ENCODE measurements at places on chromosomes 1 and 21.

GRCh38 chr1:86194491-86195034, 38.0 kb upstream of the COL24A1 start:
- DNase-seq: no peak

- DNase-seq: no peak
Measured at GRCh38 chr1:76891931-76892622, 24.8 kb downstream of the ST6GALNAC5 start.

DNA sequence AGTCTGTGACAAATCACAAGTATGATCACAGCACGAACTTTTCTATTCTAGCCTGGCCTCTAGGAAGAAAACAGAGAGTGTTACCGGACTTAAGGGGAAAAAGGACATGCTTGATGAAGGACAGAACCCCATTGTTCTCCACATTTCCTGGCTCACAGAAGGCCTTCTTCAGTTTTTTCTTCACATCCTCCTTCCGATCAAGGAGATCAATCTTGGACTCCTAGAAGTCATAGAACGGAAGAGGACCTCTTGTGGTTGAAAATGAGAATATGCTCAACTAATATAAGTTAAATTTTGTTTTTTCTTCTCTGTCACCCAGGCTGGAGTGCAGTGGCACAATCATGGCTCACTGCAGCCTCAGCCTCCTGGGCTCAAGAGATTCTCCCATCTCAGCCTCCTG, 30.3 kb downstream of the YARS1 start:
- DNase-seq: no peak

DNA sequence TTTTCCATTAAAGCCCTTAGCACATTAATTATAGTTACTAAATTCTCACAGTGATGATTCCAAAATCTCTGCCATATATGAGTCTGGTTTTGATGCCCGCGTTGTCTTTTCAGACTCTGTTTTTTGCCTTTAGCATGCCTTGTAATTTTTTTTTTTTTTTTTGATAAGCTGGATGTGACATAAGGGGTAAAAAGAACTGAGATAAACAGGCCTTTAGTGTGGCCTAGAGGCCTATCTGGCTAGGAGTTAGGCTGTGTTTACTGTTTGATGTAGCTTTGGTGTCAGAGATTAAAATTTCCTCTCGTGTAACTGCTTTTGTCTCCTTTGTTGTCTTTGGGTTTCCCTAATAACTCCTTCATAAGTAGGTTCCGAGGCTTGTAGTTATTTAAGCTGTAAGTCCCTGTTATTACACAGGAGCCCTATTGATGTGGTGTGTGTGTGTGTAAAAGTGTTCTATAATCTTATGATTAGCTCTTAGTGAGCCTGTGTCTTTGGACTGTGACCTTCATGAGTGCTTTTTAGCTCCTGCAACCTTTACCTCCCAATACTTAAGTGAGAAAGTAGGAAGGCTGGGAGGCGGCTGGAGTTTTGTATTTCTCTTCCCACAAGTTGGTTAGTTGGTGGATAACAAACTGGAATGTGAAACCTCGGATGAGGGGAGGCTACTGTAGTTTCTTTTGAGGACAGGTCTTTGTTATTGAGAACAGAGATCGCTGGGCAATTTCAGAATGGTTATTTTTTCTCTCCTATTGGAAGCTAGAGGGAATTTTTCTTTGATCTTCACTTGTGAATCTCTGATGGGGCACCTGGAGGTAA, 19.3 kb downstream of the HS2ST1 start:
- DNase-seq: peak; percentile 31

- DNase-seq: no peak
Measured at GRCh38 chr1:60916906-60917305, 165.5 kb upstream of the NFIA start.

GRCh38 chr1:30081379-30082102, 641.8 kb downstream of the MATN1 start:
- no peak for DNase-seq

DNA sequence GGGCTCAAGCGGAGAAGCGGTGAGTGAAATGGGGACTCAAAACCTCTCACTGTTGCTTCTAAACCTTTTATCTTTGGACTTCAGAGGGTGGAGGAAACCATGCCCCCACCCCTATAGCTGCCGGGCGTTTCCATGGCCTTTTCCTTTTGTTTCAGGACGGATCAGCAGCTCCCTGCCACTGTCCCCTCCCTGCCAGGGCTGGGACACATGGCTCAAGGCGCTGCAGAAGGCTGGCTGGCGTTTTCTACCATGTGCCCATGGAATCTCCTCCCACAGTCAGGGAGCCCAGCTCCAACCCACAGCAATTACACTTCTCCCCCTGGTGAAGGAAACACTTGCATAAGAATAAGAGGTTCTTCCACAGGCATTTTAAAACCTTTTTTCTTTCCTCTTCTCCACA, 812.7 kb downstream of the PLA2G4A start:
- DNase-seq: no peak

DNA sequence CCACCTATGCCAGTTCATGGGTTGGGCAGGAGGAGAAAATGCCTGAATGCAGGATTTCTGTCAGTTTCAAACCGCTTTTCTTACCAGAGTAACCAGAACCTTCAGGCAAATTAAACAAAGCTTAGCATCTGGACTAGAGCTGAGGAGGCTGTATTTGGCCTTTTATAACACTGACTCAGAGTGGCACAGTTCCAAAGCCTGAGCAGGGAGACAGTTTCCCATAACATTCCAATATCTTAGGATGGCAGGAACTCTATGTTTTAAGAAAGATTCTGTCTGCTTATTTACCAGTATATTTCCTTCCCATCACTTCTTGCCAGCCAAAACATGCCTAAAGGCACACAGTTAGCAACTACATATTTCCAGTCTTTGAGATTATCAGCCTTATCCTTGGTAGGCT, 46.8 kb downstream of the UBR4 start:
- no peak for DNase-seq

DNA sequence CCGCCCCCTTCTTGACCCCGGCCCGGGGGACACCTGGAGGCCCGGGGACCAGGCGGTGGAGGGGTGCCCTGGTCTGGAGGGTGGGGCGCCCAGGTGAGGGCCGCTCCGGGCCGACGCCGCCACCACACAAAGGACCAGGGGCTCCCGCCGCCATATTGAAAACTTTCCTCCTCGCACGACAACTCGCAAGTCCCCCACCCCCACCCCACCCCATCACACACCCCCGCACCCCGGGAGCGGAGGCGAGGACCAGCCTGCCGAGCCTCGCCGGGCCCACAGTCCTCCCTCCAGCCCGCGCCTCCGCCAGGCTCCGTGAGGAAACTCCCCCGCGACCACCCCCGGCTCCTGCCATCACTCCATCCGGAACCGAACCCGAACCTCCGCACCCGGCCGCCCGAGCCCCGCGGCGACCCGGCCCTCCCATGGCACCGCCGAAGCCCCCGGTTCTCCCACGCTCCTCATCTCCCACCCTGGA, 733 bp downstream of the KDM5B start:
- peak; percentile 74 for DNase-seq

DNA sequence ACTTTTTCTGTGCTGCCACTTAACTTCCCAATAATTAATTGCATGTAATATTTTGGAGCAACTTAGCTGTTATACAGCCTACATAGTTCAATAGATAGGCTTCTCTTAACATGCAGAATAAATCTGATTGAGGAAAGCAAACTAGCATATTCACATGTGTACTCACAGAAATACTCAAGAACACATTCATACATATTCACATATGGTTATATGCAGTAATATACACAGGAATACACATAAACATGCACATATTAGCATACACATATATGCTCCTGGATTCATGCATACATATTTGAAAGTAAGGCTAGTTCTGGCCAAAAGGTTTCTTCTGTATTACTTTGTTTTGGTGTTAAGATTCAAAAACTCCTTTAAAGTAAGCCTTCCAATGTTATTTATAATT, 73.1 kb downstream of the HMCN1 start:
- DNase-seq: no peak

- no peak for DNase-seq
Measured at GRCh38 chr1:40462956-40463590, 12.8 kb downstream of the ZFP69B start.

- DNase-seq: no peak
Measured at GRCh38 chr1:41496080-41497055, 11.9 kb upstream of the EDN2 start.

GRCh38 chr1:17883662-17884395, 128.7 kb downstream of the ACTL8 start:
- DNase-seq: no peak

- DNase-seq: no peak
Measured at GRCh38 chr1:163250382-163250974, 47.8 kb upstream of the RGS5 start.
